Kasumi-1 (cell line): ENCODE measurements at places on chromosomes 6 and 20.

DNA sequence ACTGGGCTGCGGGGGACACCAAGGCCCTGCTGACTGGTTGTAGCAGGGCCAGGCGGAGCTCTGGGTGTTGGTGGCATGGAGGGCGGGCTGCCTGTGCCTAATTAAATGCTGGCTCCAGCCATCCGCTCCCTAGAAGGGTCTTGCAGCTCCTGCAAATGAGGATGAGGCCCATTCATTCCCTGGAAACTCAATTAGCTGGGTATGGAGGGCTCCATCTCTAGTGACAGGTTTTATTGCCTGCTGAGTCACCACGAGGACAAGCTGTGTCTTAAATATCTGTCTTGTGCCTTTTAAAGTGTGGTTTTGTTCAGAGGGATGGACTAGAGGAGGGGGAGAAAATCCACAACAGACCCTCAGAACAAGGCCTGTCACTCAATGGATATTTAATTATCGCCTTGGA is 60.9 kb downstream of the SULF2 start:
- no peak for DNase-seq

GRCh38 chr6:70834520-70834919 is 122.3 kb downstream of the B3GAT2 start:
- no peak for DNase-seq

DNA sequence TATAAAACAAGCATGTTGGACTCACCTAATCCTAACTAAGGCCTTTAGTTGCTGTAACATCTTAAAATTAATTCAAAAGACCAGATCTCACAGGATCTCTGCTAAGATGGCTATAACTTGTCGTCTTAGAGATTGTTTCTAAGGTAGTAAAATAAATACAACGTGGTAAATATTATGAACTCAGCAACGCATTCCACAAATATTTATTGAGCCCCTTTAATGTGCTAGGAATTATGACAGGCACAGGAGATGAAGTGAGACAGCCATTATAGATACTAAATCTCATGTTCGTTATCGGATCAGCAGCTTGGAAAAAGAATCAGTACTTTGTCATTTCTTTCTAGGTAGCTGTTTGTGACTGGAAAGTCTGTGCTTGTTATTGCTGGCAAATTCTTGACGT is 20.9 kb upstream of the MCM3 start:
- DNase-seq: no peak

DNA sequence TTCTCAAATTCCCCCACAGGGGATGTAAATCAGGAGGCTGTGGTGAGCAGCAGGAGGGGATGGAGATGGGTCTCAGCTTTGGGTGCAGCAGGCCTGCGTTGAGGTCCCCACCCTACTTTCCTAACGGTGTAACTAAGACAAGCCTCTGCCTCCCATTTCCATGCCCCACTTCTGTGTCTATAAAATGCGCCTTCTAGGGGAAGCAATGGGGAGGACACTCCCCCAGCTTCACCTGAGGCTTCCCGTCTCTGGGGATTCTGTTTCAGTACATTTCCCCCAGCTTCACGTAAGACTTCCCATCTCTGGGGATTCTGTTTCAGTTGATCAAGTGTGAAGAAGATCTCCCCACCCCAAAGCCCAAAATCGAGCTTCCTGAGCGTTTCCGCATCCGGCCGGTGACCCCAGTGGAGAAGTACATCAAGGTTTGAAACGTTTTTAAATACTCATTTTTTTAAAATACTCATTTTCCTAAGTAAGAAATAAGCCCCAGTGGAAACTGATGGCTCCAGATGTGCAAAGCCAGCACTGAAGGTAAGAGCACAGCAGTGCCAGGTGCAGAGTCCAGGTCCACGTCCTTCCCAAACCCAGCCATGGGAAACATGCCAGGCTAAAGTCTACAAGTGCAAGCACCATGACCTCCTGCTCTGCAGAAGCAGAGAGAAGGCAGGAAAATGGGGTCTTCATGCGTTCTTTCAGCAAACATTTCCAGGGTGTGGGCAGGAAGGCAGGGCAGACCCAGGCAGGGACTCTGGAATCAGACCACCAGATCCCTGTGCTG is 73.1 kb downstream of the ANKRD60 start:
- no peak for DNase-seq

DNA sequence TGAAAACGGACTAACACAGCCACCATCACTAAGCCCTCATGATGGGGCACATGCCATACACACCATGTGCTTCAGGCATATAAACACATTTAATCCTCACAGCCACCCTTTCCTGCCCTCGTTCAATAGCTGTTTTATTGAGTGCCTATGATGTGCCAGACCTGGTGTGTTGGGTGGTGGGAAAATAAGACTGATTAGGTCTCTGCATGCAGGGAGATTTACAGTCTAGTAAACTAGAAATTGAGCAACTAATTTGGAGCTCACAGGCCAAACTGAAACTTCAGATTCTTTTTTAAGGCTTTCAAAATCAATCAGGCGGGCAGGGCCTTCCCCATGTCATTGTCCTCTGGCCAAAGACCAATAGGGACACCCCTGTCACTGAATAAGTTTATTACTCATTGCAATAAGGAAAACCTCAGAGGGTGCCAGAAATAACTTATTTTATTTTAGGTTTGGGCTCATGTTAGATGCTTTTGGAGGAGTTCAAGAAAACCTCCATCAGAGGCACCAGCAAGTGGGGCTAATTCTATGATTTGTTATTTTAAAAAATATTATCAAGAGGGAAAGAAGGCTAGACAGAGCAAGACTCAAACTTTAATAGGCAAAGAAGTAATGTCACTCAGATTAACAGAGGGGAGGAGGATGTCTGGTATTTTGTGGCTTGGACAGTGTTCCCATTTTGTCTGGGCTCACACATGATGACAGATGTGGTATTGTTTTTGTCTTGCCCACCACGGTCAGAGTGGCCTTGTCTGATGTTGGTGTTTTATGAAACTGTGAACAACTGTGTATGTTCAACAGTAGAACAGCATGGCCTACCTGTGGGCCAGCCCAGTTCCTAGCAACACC is 12.0 kb downstream of the ZFP64 start:
- no peak for DNase-seq

GRCh38 chr20:58026361-58026760 is 202.1 kb downstream of the ANKRD60 start:
- no peak for DNase-seq

DNA sequence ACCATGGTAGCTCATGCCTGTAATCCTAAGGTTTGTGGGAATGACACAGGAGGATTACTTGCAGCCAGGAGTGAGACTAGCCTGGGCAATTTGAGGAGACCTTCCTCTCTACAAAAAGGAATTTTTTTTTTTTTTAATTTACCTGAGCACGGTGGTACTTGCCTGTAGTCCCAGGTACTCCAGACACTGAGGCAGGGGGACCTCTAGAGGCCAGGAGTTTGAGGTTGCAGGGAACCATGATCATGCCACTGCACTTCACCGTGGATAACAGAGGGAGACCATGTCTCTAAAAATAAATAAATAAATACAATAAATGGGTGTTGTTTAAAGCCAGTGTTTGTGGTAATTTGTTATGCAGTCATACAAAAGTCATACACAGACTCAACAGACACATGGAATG is 2.4 kb upstream of the HLA-F start:
- no peak for DNase-seq

GRCh38 chr6:169092375-169092774 is 161.3 kb downstream of the THBS2 start:
- no peak for DNase-seq

DNA sequence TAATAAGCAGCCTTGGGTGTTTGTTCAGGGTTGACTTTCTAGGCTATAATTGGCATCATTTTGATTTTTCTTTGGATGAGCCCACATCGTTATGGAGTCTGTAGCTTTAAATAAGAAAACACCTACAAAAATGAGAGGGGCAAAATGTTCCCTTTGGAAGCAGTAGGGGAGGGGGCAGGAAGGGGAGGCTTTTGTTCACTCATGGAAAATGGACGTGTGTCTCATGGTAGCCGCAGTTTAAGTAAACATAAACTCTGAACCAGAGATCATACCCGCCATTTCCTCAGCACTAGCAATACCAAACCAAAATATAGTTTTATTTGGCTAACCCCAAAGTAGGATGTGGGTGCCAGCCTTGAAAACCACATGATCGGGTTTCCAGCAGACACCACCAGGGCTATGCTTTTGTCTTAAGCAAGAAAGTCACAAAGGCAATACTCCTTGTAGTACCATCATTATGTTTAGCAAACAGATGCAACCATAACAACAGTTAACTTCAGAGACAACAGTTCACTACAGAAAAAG is 572.5 kb upstream of the JAG1 start:
- DNase-seq: no peak

DNA sequence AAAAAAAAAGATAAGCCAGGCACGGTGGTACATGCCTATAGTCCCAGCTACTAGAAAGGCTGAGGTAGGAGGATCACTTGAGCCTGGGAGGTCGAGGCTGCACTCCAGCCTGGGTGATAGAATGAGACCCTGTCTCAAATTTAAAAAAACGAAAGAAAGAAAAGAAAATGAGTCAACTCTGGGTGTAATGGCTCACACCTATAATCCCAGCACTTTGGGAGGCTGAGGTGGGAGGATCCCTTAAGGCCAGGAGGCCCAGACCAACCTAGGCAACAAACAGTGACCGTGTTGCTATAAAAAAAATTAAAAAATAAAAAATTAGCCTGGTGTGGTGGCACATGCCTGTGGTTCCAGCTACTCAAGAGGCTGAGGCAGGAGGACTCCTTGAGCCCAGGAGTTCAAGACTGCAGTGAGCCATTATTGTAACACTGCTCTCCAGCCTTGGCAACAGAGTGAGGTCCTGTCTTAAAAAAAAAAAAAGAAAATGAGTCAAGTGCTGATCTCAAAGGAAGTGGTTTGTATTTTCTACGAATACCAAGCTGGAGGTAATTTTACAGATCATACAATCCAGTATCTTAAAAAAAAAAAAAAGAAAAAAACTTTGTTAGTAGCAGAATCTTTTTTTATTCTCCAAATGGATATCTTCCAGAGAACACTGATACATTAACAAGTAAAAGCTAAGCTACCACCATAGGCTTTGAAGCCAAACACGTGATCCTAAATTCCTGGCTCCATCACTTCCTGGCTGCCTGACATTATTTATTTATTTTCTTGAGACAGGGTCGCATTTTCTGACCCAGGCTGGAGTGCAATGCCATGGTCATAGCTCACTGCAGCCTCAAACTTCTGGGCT is 5.7 kb downstream of the COMMD7 start:
- no peak for DNase-seq

DNA sequence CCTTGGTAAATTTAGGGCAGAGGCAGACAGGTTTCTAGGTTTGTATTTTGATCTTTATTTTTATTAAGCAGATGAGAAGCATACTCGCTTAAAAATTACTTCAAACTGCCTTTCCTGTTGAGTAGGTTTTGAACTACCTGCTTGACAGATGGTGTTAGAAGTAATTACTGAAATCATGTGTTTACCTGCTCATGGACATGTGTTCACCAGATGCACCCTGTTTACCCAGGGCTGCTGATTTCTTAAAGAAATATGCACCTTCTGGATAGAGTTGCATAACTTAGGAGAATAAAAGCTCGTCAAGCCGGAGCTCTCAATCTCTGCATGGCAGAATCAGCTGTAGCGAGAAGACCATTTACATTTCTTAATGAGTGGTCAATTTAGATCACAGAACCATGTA is 165.1 kb downstream of the CDKAL1 start:
- DNase-seq: no peak

DNA sequence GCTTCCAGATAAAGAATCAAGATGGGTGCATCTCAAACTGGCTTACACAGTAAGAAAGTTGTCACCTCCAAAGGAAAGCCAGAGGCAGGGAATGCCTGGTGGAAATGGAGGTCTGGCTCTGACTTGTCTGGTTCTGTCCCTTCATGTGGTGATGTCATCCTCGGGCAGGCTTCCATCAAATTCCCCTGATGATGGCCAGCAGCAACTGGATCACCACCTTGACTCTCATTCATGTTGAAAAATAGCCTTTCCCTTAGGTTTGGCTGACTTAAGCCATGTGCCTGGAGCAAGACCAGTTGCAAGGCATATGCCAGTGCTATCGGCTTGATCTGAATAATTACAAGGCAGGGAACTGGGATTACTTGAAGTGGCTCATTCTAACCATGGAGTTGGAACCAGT is 28.8 kb downstream of the IMPG1 start:
- no peak for DNase-seq

DNA sequence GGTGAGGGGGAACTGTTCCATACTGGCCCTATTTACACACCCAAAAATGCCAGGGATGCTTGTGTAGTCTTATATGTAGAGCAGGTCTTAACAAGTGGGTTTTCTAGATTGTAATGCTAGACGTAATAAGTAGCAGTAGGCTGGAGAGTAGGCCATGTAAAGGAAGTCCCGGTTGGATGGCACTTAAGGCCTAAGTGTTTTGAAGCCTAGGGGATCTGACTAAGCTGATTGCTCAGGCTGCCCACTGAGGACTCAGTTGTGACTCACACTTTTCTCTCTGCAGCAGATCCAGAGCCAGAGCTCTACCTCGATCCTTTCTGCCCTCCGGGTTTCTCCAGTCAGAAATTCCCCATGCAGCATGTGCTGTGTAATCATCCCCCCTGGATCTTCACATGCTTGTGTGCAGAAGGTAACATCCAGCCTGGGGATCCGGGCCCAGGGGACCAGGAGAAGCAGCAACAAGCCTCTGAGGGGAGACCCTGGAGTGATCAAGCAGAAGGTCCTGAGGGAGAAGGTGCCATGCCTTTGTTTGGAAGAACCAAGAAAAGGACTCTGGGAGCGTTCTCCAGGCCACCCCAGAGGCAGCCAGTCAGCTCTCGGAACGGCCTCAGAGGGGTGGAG is 26.6 kb downstream of the ZNF133 start:
- no peak for DNase-seq

DNA sequence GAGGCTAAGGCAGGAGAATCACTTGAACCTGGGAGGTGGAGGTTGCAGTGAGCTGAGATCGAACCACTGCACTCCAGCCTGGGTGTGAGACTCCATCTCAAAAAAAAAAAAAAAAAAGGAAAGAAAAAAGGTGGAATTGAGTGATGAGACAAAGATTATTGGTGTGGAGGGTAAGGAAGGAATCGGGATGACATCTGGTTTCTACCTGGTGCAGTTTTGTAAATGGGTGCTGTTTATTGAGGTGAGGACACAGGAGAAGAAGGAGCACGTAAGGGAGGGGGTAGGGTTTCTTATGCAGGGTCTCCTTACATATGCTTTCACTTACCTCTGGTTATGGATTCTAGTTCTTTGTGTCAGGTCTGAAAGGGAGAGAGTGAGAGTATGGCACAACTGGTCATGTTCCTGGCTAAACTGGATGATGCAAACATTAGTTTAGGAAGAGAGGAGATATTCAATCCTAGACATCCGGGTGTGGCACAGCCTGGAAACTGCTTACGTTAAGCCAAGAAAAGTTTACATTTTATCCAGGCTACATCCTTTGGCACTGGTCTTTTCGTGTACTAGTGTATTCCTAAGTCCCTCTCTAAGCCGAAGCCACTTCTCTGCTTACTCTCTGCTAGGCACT is 5.4 kb downstream of the RALY start:
- no peak for DNase-seq
